Esophagus mucosa (tissue), 1 donor: ENCODE measurements at places on chromosomes 1 and 21.

DNA sequence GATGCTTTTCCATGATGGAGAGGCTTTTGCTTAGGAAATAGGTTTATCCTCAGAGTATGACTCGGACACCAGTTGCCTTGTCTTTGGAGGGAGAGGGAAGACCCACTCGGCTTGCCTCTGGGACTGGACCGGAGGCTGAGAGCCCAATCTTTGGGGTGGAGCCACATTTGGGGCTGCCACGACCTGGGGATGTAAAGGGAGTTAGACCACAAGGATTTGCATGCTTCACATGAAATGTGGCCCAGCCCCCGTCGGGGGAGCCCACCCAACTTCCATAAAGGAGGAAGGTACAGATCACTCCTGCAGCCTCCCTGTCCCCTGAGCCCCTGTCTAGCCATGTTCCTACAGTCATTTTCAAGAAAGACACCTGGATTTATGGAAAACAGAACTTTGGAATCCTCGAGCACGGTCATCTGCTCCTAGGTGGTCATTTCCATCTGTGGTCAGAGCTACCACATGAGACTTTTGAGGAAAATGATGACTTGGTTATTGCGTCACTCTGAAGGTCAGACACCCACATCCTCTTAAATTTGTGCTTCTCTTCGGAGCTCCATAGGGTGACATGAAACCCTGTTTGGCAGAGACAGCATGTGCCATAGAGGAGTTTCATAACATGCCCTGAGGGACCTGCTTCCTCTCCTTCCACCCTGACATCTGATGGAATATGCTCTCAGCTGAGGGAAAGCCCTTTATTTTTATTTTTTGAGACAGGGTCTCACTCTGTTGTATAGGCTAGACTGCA lies 99.4 kb upstream of the SLC45A1 start:
- ATAC-seq, result no peak

DNA sequence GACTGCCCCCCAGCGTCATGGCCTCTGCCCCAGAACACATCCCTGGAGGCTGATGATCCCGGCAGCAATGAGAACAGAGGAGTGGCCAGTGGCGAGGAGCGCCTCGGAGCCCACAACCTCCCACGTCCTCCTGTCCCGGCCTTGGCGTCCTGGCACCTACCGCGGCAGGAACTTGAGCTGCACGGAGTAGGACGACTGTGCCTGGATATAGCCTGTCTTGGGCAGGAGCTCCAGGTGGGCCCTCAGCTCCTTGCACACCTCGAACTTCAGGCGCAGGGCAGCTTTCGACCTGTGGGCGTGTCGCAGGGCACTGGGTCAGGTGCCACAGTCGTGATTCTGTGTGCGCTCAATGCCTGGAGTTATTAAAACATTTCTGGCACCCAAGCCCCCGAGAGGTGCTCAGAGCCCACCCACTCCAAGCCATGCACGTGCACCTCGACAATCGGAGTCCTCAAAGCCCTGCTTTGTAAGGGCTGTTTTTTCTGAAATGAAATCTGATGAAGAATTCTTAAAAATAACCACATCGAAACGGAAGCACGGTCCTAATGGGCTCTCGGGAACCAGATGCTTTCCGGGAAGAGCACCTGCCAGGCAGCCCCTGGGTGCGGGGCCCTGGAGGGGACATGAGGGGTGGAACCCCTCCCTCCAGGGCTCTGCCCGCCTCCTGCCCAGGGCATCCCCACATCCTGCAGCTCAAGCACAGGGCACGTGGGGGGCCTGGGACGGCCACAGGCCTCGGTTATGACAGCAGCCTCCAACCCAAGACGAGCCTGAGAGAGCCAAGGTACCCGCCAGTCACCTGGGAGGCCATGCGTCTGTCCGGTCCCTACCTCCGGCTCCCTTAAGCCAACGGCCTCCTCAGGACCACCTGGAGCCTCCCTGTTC lies 23.0 kb upstream of the TMEM52 start:
- ATAC-seq, result peak; percentile 4

GRCh38 chr1:206860165-206860564 lies 5.3 kb upstream of the IL20 start:
- no peak for ATAC-seq

- ATAC-seq, result no peak
These were observed 7.1 kb downstream of the TCP10L start for GRCh38 chr21:32578107-32578691.

- no peak for ATAC-seq
These were observed 15.8 kb downstream of the SEC16B start for GRCh38 chr1:177954076-177954475.

GRCh38 chr1:59976194-59977074 lies 49.9 kb upstream of the CYP2J2 start:
- peak; percentile 46 for ATAC-seq

DNA sequence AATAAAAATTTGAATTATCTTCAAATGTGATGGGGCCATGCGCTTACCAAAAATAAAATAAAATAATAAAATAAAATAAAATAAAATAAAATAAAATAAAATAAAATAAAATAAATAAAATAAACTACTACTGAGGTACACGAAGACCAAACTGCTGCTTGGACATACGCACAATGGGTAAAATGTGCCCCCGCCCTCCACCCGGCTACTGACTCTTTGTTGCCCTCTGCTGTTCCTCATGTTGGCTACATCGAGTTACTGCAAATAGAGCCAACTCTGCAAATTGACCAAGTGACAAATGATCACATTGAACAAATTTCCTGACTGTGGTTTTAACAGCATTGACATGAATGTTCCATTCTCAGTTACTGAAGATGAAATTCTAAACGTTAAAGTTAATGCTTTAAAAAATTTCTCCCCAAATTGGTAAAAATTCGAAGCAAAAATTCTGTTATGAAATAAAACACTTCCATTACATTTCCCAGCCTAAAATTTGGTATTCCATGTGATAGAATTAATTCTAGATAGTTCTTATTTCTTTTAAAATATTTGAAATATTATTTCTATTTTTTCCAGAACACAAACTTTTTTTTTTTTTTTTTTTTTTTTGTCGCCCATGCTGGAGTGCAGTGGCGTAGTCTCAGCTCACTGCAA lies 18.8 kb upstream of the MAP1LC3C start:
- no peak for ATAC-seq

DNA sequence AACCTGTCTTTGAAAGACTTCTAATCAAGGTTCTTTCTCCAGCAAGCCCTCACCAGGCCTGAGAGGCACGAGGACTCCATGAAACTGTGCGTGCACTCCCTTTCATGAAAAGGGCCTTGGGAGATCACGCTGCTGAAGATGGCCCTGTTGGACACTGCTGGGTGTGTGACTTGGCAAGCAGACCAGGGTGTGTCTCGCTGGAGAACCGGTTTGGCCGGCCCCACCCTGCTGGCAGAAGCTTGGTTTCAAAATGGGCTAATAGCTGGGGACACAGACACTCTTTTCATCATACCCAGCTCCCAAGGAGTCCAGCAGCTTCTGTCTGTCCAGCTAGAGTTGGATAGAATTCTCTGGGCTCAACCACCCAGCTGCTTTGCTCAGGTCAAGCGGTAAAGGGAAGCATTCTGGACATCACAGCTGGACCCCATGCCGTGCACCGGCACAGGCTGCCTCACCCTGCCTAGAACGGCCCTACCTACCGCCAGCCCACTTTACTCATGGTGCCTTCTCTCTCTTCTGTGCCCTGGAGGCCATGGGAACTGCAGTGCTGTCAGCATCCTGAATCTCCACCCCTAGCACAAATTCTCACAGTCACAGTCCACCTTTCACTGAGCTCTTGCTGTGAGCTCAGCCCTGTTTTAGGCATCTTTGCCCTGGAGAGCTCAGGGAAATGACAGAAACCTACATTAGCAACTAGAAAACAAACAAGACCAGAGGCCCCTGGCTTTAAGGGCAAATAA lies 24.6 kb downstream of the PKP1 start:
- ATAC-seq, result peak; percentile 55

- peak; percentile 7 for ATAC-seq
These were observed 84.7 kb upstream of the SLC25A33 start for GRCh38 chr1:9454494-9455066.

DNA sequence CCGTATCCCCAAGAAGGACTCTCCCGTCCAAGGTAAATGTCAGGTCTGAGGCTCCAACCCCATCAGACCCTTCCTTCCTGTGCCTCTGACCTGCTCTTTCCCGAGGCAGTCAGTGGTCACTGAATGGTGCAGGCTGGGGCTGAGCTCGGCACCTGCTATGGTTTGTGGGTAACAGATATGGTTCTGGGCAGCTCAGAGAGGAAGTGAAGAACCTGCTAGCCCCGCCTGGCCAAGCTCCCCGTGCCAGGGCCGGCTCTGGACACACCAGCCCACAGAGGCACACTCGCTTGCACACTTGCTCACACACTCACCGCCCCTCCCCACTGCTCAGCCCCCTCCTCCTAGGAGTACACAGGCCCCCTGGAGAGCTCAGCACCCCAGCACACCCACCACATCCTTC lies 16.4 kb downstream of the NCMAP start:
- no peak for ATAC-seq

GRCh38 chr21:39318091-39318959 lies 4.9 kb upstream of the BRWD1 start:
- no peak for ATAC-seq

GRCh38 chr1:212186427-212187207 lies 98.6 kb upstream of the PPP2R5A start:
- ATAC-seq, result peak; percentile 68

- no peak for ATAC-seq
These were observed 377.3 kb downstream of the SETD4 start for GRCh38 chr21:35682904-35683549.

DNA sequence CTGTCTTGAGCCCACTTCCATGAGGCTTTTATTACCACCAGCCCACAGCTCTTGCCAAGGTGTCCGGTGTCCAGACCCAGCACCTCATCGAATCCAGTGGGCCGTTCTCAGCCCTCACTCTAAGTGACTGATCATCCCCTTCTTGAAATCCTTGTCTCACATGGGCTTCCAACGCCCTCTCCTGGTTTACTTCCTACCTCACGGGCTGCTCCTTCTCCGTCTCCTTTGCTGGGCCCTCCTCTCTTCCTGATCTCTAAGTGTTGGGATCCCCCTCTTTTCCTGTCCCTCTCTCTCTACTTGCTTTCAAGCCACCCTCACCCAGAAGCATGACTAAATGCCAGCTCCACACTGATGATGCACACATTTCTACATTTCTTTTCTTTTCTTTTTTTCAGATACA lies 9.0 kb upstream of the RHBG start:
- ATAC-seq, result no peak

DNA sequence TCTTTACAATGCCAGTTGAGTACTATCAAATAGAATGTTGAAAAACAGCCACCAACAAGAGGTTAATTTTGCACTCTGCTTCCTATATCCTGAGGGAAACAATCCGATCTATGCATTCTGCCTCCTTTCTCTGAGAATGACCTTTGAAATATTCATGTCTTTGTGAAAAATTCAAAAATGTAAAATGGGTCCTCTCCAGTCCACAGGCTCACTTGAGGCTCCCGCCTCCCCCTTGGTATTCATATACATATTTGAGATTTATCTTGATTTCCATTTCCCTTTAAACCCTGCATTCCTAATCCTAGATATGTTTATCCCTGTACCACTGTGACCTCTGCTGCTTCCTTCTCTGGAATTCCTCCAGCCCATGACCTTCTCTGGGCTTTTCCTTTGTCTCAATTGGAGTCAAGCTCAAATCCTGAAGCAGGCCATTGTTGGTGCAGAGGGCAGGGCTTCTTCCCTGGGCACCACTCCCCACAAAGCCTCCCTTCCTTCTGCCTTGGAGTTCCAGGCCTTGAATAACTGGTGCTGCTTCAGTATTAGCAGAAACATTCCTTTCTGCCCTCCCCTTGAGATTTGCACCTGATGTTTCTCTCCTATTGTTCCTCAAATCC lies 296.8 kb downstream of the PBX1 start:
- ATAC-seq, result no peak

DNA sequence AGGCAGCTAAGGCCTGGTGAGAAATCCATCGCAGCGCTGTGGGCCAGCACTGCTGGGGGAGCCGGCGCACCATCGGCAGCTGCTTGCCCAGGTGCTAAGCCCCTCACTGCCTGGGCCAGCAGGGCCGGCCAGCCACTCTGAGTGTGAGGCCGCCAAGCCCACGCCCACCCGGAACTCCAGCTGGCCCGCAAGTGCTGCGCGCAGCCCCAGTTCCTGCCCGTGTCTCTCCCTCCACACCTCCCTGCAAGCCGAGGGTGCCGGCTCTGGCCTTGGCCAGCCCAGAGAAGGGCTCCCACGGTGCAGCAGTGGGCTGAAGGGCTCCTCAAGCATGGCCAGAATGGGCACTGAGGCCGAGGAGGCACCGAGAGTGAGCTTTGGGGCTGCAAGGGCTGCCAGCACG lies 64.4 kb downstream of the EBNA1BP2 start:
- no peak for ATAC-seq

DNA sequence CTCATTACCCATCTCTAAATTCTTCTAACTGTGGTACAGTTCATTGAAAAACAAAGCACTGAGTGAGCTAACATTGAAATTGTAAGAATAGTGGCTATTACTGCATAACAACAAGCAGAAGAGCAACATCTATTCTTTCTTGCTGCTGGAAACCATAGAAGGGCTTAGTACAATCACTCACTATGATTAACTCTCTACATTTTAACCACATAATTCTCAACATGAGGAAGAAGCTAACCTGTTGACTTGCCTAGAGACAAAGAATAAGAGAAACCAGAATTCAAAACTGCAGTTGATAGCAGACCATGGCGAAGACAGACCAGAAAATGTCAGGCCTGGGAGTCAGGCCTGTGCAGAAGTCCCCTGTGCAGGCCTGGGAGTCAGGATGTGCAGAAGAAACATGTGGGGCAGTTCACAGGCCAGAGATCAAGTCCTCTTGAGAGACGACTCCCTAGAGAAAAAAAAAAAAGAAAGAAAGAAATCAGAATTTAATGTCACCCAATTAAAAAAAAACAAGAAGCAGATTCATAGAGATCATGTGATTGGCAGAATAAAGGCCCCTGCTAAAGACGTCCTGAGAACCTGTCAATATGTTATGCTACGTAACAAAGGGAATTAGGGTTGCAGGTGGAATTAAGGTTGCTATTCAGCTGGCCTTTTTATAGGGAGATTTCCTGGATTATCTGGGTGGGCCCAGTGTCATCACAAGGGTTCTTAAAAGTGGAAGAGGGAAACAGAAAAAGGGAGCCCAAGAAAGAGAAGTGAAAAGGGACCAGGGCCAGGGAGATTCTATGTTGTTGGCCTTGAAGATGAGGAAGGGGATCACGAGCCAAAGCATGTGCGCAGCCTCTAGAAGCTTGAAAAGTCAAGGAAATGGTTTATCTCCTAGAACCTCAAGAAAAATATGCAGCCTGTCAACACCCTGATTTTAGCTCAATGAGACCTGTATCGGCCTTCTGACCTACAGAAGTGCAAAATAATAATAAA lies 94.9 kb downstream of the MRPL39 start:
- ATAC-seq, result no peak

GRCh38 chr1:174682419-174683008 lies 234.8 kb downstream of the GPR52 start:
- no peak for ATAC-seq

DNA sequence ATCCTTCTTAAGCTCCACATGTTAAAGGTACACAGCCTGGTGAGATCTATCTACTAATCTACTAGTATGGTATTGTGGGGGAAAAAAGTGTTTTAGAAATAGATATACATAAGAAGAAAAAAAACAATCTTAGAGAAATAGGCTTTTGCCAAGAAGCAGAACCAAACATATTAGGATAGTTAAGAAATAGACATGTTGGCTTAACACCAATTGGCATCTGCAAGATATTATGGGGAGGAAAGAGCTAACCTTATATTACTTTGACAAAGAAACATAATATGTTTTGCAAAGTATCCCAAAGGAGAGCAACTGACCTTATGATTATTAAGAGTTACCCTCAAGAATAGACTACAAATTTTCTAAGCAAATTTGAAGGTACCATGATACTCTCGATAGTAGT lies 202.9 kb downstream of the BRINP3 start:
- no peak for ATAC-seq

- ATAC-seq, result no peak
These were observed 56.6 kb downstream of the RYR2 start for GRCh38 chr1:237098541-237098940.

GRCh38 chr1:115170377-115170776 lies 81.1 kb upstream of the TSPAN2 start:
- ATAC-seq, result no peak
